ENCODE measurements at places on chromosomes 1 and 21.
A peak's percentile ranks its signal among the peaks of the same experiment; 100 is the strongest.

DNA sequence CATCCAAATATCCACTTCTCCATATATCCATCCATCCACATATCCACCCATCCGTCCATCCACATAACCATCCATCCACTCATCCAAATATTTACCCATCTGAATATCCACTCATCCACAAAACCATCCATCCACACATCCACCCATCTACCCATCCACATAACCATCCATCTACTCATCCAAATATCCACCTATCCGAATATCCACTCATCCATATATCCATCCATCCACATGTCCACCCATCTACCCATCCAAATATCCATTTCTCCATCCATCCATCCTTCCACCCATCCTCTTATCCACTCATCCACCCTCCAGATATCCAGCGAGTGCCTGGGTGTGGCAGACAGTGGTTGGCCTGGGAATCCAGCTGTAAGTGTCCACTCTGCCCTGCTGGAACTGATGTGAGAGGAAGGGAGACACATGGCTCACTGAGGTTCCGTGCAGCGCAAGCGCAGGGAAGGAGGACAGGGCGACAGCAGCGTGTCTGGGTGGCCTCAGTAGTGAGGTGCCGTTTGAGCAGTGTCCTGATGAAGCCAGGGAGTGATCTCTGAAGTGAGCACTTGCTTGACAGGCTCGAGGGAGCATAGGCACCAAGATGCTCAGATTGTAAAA is 27.1 kb downstream of the SLC45A1 start:
- DNase-seq = no peak

DNA sequence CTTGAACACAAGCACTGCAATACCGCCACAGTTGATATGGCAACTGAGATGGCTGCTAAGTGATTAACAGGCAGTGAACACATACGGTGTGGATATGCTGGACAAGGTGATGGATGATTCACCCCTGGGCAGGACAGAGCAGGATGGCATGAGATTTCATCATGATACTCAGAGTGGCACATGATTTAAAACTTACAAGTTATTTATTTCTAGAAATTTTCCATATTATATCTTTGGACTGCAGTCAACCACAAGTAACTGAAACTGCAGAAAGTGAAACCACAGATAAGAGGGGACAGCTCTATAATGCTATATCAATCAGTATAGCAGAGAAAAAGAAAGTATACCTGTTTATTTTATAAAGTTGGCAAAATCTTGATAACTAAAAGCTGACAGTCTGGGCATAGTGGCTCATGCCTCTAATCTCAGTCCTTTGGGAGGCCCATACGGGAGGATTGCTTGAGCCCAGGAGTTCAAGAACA is 47.9 kb downstream of the PHACTR4 start:
- no peak for DNase-seq

GRCh38 chr1:223609977-223610376 is 55.5 kb downstream of the CAPN8 start:
- DNase-seq = peak; percentile 37

- DNase-seq = no peak
Measured at GRCh38 chr21:32426592-32427051, 14.1 kb downstream of the EVA1C start.

GRCh38 chr1:239956263-239956662 is 135.4 kb upstream of the FMN2 start:
- DNase-seq = no peak

DNA sequence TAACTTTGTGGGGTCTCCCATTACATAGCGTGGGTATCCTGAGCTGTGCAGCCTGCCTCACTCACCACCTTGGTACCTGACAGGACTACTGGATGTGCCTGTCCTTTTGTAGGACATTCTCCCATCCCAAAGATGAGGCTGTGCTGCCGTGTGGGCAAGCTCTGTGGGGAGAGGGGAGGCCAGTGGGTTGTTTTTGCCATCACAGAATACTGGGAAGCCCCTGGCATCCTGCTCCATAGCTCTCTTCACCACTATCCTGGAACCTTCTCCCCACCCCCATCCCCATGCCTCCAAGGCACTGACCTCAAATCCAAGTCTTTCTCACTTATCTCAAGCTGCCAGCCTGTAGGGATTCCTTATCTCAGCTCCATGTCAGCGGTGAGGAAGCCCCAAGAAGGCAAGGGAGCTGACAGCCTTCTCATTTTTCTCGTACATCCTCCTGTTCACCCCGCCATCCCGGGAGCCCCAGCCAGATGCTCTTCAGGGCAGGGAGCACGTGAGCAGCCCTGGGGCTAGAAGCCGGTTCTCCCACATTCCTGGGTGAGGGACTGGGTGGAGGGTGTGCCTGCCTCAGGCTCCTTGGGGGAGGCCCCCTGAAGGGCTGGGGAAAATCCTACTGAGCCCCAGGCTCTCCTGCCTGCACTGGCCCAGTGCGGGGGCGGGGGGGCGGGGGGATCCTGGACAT is 2.4 kb upstream of the ELF3 start:
- no peak for DNase-seq

GRCh38 chr1:159132271-159132881 is 39.0 kb upstream of the CADM3 start:
- DNase-seq = no peak

DNA sequence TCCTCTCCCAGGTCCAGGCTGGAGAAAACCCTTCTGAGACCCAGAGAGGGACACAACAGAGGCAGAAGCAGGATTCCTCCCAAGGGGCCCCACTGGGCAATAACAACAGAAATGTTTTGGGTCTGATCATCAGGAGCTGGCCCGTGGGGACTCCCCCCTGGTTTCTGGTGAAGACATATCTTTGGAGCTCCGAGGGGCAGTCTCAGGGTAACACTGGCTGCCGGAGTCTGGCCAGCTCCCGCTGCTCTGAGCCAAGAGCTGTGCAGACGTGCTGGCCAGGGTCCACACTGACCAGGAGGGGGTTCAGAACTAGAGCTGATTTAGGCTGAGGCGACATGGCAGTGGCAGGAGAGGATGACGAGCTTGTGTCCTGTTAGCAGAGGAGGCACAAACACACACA is 13.1 kb downstream of the ECE1 start:
- no peak for DNase-seq

DNA sequence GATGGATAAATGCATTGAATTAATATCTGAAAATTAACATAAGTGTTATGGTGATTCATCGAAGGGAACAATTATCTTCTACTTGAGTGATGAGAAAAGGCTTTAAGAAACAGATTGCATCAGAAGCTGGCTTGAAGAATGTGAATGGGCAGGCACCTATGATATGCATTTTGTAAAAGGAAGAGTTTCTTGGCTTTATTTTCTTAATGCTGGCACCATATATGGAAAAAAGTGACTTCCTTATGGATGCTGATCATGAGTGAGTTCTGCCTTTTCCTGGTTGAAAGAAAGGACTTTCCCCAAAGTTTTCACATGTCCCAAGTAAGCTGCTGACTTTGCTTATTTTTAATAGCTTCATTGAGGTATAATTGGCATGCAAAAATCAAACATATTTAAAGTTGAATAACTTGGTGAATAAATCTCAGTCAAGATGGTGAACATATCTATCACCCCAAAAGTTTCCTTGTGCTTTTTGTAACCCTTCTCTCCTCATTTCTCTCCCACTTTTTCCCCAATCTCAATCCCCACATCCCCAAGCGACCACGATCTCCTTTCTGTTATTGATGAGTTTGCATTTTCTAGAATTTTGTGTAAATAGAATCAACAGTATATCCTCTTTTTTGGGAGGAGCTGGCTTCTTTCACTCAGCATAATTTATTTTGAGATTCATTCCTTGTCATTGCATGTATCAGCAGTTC is 74.2 kb downstream of the SPATA46 start:
- no peak for DNase-seq

- DNase-seq = no peak
Measured at GRCh38 chr1:28073867-28074266, 14.5 kb downstream of the EYA3 start.

GRCh38 chr1:151721788-151722510 is 627 bp downstream of the RIIAD1 start:
- no peak for DNase-seq

DNA sequence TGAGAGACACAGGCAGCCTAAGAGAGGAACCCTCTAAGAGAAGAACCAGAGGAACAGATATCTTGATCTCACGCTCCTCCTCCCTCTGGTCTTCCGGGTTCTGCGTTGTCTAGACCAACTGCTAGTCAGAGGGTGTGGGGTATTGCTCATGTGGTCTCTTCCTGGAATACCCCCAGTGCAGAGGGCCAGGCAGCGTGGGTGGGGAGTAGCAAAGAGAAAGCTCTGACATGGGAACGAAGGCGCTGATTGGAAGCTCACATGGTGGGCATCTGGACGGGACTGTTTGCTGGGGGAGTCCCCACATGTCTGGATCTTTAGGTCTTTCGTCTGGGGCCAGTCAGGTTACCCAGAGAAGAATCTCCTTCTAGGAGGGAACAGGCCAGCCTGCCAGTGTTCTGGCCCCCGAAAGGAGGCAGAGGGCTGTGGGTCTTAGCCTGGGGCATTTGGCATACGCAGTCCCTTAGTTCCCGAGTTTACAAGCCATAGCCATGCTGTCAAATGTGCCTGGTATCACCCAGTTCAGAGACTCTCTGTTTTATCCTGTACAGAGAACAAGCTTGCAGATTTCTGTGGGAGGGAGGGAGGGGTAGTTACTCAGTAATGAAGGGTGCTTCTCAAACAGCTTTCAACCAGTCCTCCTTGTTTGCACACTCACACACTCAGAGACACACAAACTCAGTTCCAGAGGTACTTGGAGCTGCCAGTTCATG is 18.3 kb upstream of the IL6R start:
- DNase-seq = no peak

GRCh38 chr1:78617615-78618026 is 2.6 kb upstream of the IFI44L start:
- peak; percentile 34 for DNase-seq

- no peak for DNase-seq
Measured at GRCh38 chr21:32389337-32390015, 3.3 kb downstream of the URB1 start.

DNA sequence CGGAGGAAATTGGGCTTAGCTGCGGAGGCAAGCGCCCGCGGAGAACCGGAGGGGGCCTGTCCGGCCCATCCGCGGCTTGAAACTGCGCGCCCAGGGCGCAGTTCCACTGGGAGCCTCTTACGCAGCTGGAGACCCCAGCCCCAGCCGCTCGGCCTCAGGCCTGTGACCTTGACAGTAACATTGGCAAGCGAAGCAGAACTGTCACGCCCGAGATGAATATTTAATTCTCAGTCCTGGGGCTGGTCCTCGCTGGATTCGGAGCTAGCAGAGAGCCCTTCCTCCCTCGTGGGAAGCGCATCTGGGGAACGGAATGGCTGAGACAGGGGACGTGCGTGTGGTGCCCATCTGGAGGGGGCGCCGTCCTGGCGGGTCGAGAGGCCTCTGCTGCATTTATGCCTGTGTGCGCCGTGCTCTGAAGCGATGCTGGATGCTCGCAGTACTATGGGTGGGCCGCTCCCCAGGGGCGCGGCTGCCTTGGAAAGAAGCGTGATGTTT is 928 bp downstream of the SLC6A17 start:
- no peak for DNase-seq

DNA sequence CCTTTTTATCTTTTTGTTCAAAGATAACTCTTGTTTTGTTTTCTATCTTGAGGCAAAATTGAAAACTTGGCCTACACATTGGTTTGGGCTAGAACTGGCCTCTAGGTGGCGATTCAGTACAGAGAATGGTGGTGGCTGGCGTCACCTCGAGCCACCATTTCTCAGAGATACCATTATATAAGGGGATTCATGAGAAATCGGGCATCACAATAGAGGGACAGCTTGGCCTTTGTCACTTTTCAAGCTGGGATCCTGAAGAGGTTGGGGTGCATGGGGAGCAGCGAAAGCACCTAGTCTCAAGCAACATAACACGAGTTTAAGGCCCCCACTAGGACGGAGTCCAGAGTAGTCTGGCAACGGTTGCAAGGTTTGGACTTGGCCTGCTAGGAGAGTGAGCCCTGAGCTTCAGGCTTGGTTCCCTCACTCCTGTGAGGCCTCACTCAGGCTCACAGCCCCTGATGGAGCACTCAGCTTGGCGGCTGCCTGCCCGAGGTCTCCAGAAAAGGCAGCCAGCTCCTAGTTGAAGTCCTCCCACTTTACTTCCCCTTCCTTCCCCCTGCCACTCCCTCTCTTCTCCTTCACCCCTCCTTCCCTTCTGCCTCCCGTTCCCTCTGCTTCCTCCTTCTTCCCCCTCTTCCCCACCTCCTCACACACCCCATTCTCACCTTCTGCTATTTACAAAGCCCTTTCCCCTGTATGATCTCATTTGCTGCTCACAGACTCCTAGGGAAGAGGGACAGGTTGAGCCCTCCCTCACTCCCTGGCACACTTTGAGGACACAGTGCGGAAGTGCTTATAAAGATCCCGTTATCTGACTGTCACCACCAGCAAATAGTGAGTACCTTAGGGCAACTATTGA is 67.8 kb downstream of the LRIG2 start:
- DNase-seq = peak; percentile 44

DNA sequence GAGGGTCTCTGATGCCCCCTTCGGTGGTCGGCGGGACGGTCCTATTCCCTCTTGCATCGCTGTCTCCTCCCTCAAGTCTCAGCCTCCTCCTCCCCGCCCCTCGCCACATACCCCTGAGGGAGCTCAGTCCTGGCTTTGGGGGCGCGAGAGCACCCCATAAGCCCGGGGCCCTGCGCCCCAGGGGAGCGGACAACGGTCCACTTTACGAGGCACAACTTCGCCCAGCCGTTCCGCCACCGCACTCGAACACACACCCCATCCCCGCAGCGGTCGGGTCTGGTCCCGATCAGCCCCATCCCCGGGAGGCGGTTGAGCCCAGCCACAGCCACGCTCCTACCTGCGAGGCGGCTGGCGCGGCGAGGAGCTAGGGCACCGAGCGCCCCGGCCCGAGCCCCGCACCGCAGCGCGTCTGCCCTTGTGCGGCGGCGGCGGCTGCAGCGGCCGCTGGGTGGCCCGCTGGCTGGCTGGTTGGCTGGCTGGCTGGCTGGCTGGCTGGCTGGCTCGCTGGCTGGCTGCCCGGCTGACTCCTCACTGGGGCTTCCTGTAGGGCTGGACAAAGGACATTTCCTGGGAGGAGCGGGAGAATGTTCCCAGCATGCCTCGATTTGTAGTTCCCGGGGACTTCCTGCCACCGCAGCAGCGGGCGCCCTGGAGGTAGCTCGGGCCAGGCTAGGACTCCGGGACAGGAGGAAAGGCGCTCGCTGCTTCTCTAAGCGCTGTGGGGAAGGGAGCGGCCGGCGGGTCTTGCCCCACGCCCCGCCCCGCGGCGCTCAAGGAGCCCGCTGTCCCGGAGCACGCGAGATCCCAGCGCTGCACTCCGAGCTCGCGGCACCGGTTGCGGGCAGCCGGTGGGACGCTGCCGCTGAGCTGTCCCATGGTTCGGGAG is at the start of gene ZNF697:
ZNF697 (minus strand) TSS at position 533 of the 886 bp plus-strand sequence. CDS start 22,166 bp downstream, outside the sequence.
- peak; percentile 69 for DNase-seq

GRCh38 chr1:9008236-9008635 is 18.0 kb downstream of the SLC2A7 start:
- DNase-seq = no peak

- no peak for DNase-seq
Measured at GRCh38 chr21:42942244-42942643, 16.8 kb upstream of the ERVH48-1 start.

GRCh38 chr1:212504171-212504803 is 71.6 kb downstream of the NENF start:
- DNase-seq = no peak

DNA sequence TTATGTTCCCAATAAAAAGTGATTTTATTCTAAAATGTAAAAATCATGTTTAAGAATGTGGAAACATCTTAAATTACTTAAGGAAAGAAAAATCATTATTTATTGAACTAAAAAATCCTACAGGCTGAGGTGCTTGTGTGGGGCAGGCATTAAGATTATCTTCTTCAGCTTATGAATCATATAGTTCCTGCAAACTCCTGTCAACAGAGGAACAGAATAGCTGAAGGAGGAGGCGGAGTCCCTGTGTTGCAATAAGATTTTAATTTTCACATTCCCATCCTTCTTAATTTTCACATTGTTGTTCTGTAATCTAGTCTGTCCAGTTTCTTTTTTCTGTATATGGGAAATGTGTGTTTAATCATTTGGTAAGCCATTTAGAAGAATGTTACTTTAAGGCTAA is 20.6 kb upstream of the OLFML3 start:
- DNase-seq = no peak

Data from NCI-H1436 treated with DMSO at 0.1 percent for 48 hours (cell line).